NCI-H187 treated with DMSO at 0.1 percent for 48 hours (cell line): ENCODE measurements at places on chromosomes 12 and 14.

DNA sequence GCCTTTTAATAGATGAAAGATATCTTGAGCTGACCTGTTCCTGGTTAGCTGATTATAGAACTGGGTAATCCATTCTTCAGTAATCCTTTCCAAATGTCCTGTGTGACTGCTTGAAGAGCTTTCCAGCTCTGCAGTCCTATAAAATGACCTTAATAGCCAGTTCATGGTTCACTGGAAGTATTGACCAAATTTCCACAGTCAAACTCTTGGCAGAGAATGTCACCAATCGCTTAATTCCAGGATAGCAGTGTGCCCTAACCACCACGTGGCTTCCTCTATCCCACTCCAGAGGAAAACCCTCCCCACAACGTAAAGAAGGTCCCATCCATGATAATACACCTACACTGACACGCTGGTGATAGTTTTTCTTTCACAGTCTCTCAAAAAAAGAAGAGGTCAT is 17.4 kb downstream of the PRKAB1 start:
- DNase-seq, result no peak

- DNase-seq, result no peak
Observed at GRCh38 chr12:120835304-120835612, 68.9 kb downstream of the SPPL3 start.

- no peak for DNase-seq
Observed at GRCh38 chr12:18905134-18905533, 167.2 kb downstream of the CAPZA3 start.

GRCh38 chr12:95460896-95461295 is 13.1 kb upstream of the METAP2 start:
- no peak for DNase-seq

DNA sequence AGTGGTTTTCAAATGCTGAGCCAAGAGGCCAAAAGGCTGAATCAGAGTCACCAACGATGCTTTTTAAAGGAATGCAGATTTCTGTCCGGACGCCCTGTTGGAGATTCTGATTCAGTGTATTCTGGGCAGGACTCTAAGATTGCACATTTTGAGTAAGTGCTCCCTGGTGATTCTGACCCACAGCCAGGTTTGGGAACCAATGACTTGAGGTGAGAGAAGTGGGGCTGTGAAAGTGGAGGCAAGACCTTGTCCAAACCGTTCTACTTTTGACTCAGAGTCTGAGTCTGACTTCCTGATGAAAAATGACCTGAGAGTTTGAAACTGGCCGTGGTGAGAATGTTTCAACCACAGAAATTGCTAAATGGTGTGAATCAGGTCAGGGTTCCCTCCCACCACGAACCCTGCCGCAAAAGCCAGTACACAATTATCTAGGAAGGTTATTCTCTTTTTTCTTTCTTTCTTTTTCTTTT is 90.2 kb downstream of the NTN4 start:
- DNase-seq, result no peak

DNA sequence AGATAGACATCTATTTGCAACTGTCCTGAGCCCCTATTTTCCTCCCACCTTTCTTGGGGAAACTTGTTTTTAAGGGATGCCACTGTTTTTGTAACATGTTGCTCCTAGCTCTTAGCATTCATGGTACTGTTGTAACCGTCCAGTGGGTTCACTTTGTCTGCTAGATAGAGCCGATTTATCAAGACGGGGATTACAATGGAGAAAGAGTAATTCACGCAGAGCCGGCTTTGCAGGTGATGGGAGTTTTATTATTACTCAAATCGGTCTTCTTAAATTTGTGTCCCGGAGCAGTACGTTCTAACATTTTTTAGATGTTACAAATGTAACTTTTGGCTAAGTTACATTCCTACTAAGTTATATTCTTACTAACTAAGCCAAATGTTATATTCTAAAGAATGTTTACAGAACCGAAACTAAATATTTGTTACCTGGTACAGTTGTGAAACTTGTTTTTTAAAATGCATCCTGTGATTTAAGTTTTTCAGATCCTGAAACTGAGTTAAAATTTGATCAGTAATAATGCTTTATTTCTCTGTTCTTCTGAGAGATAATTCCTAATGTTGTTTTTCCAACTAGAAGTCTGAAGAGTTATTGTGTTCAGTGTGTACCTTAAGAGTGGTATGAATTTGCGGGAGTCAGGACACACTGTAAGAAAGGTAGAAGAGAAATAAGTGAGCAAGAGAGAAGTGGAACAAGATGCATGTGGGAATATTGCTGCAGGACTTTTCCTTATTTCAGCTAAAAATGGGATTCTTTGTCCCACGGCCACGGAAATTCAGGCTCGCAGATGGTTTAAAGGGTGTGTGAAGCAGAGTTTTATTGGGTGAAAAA is 20.6 kb upstream of the CLEC2D start:
- DNase-seq, result no peak

- DNase-seq, result no peak
Observed at GRCh38 chr12:89748791-89749190, 40.2 kb upstream of the ATP2B1 start.

- no peak for DNase-seq
Observed at GRCh38 chr12:168763-169525, 45.0 kb downstream of the SLC6A12 start.

DNA sequence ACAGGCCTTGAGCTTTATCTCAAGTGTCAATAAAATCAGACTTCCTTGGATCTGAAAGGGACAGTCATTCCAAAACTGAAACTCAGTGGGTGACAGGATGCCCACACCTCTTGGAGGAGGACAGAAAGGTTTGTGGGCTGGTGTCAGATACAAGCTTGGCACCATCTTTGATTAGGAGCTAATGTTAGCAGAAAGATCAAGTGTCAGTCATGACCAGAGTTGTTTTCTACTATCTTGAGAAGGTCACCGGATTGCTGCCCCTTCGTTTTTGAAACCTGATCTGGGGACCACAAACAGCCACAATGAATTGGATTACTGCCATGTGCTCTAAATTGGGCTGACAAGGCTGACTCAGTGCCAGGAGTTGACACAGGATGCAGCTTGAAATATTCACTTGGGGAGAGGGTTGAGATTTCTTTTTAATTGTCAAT is 88.3 kb downstream of the OTOGL start:
- DNase-seq, result no peak

DNA sequence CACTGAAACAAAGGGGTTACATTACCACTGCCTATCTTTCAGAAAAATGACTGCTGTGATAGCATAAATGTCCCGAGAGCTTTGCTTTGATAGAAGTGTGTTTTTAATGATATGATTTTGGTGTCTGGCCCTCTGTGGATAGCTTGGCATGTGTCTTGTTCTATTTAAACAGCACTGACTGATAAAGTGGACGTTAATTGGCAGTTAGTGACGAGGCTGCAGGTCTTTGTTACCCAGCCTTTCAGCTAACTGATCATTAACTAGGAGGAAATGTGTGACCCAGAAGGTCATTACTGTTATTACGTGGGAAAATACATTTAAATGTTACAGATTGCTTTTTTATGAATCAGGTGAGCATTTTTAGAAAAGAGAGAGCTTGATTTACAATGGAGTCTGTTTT is 428.3 kb downstream of the DIO2 start:
- DNase-seq, result no peak

- DNase-seq, result no peak
Observed at GRCh38 chr12:108475396-108475795, 39.7 kb upstream of the FICD start.

- no peak for DNase-seq
Observed at GRCh38 chr14:72722201-72722785, 171.6 kb downstream of the DPF3 start.

- no peak for DNase-seq
Observed at GRCh38 chr14:42112108-42112507, 505.4 kb downstream of the LRFN5 start.

GRCh38 chr12:122023339-122024131 is 1.9 kb downstream of the BCL7A start:
- DNase-seq, result no peak

GRCh38 chr14:56162476-56162875 is 44.3 kb downstream of the PELI2 start:
- no peak for DNase-seq

GRCh38 chr14:104697317-104697703 is 7.9 kb downstream of the INF2 start:
- DNase-seq, result no peak

DNA sequence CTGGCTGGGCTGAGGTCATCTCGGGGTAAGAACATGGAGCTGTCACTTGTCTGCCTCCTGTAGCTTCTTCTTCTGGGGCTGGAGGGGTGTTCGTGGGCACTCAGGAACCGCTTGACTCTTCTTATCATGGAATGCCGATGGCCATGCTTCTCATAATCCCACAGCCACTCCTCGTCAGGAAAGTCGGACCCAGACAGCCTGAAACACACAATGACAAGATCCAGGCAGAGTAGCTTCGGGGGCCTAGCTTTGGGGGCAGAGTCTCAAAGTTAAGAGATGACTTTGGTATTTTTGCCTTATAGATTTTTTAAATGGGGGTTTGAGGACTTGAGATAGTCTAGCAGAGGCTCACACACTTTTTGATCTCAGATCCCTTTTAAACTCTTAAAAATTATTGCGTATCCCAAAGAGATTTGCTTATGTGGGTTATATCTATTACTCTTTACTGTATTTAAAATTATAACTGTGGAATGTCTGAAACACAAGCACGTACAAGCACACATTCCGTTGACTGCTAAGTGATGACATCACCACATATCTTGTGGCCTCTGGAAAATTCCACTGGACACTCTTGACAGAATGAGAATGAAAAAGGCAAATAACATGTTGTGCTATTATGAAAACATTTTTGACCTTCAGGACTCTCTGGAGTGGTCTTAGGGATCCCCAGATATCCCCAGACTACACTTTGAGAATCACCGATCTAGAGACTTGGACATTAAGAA is 43.3 kb downstream of the BEST3 start:
- no peak for DNase-seq
